ENCODE measurements at places on chromosomes 2 and 18.

GRCh38 chr2:33347856-33348255, 128.6 kb upstream of the RASGRP3 start:
- DNase-seq = no peak

DNA sequence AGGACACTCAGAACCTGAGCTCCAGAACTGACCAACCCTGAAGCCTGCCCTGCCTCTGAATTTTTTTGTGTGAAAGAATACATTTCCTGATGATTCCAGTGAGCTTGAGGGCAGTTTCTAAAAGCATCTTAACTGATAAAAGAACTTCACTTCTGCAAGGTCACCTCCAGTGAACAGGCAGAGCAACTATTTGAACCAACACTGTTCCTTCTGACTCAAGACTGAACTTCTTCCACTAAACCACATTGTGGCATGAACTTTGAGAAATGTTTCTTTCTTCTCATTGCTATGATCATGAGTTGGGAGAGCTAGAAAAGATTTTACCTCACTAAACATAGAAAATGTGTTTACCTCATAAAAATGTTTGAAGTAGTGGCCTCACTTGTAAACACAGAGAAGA, 83.8 kb upstream of the SERTAD2 start:
- peak; percentile 50 for DNase-seq

DNA sequence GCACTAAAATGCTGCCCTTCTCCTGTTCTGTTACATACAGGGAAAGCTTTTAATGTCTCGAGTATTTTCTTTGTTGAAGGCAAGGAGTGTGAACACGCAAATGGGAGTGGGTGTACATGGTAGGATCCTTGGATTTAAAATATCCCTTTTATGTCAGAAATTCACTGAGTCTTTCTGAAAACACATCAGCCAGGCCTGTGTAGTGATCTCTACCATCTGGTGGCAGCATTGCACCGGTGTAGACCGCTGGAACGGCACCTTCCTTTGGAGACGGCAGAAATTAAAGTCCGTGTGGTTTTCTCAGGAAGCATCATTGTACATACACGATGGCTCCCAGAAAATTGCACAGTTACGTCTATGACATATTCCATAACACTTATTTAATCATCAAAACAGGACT, 515.8 kb downstream of the GALR1 start:
- peak; percentile 6 for DNase-seq

GRCh38 chr2:207184768-207185167, 19.0 kb upstream of the KLF7 start:
- DNase-seq = peak; percentile 40

DNA sequence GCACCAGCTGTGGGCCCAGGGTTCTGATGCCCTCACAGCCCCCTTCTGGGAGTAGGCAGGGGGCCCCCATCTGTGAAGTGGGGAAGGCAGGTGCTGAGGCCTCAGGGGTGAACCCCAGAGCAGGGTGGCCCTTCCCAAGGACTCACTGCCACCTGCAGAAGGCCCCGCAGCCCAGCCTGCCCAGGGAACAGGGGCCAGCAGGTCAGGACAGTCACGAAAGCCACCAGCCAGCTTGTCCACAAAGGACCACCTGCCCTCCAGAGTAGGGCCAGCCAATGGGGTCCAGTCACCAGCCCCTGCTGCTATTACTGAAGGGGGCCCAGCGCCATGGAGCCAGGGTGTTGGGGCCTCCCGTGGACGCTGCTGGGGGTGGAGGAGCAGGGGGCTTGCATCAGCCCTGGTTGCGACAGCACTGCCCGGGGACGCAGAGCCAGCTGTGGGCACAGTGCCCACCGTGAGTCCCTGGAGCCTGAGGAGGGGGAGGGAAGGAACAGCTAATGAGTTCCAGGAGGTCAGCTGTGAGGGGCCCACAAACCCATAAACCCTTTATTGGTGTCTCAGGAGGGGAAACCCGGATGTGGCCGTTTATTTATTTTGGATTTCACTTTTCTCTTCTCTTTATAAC, 11.5 kb upstream of the SNED1 start:
- DNase-seq = no peak

Measured in iris pigment epithelial cell (primary cell).